ENCODE measurements at places on chromosomes 11 and 22.

DNA sequence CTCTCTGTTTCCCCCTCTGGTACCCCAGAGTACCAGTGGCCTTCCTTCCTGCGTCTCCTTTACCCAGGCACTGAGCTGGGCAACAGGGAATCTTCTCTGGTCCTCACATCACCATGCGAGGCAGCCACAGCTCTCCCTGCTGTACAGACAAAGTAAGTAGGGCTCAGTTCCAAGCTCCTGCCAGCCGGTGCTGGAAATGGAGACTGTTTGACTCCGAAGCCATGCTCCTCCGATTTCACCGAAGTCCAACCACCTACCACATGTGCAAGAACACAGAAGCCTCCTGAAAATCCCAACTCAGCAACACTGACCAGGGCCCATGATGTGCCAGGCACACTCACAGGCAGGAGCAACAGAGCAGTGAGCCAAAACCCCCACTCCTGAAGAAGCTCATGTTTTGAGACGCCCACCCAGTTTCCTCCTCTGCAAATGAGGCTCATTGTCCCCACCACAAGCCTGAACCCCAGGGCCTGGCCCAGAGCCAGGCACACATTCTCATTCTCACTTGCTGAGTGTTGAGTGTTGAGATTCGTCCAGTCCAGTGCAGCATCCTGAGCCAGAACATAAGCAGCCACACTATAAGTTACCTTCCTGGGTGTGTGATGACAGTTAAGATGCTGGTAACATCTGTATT, 156.0 kb downstream of the MPPED1 start:
- no peak for DNase-seq

- no peak for DNase-seq
Measured at GRCh38 chr11:99489581-99489980, 468.8 kb downstream of the CNTN5 start.

DNA sequence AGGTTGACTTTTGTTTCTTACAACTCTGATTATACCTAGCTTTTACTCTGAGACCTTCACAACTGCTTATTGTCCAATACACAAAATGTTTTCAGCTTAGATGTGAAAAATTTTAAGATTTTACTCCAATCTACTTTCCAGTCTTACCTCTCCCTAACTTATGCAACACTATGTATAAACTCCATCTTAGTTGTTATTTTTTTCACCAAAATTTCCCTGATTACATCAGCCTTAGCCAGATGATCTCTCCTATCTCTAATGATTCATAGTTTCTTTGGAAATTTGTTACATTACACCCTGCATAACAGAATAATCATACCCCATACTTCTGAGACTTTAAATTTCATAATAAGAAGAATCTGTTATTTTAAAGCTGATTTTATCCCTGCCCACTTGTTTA, 621.0 kb upstream of the ANO3 start:
- no peak for DNase-seq

DNA sequence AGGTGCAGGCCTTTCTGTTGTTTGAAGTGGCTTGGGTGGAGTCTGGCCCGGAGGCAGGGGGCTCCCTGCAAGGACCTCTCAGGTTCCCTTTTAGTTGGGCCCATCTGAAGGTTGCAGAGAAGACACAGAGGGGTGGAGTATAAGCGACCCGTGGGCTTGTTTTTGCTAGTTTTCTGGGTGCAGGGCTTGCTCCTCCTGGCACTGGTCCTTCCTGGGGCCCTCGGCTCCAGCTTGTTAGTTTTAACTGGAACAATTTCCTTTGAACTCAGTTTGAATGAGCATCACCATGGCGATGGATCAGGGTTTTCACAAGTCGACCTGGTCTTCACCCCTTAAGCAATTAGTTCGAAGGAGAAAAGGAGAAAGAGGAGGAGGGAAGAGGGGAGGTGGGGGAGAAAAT, 28.5 kb upstream of the OAF start:
- DNase-seq = no peak

DNA sequence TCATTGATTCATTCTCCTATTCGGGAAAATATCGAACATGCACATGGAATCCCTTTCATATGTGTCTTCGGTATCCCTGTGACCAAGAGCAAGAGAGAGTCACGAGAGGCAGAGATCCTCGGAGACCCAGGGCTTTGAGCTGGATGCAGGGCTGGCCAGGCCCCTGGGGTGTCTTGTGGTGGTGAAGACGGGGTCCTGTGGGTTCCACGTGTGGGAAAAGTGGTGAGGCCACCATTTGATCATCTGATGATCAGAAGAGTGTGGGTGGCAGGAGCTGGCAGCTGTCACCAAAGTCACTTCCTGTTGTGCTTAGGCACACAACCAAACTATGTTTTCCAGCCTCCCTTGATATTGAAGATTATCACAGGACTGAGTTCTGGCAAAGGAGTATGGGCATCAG, 94.0 kb downstream of the BRD1 start:
- DNase-seq = no peak

- DNase-seq = no peak
Measured at GRCh38 chr22:36439481-36440271, 41.8 kb downstream of the TXN2 start.

GRCh38 chr11:117818041-117818873, 6.3 kb downstream of the FXYD2 start:
- DNase-seq = no peak

DNA sequence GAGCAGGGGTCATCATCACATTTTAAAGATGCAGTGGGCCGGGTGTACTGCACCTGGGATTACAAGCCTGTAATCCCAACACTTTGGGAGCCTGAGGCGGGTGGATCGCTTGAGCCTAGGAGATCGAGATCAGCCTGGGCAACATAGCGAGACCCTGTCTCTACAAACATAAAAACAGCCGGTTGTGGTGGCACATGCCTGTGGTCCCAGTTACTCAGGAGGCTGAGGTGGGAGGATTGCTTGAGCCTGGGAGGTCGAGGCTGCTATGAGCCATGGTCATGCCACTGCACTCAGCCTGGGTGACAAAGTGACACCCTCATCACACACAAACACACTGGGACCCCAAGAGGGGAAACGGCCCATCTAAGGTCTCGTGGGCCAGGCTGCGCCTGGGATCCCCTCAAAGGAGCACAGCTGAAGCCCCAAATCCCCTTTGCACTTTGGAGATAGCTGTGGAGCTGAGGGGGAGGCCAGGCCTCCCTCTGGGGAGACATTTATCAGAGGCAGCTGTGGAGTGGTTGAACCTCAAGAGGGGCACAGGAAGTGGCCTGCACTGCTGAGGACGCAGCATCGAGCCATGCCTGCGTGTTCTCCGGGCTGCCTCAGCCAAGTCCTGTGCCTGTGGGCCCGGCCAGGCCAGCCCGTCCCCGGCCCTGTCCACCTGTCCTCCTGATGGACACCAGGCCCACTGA, 27.5 kb downstream of the OSBPL5 start:
- no peak for DNase-seq

- no peak for DNase-seq
Measured at GRCh38 chr11:63869683-63870082, 30.8 kb downstream of the MARK2 start.

GRCh38 chr22:39152024-39152510, 413 bp downstream of the CBX7 start:
- no peak for DNase-seq

- DNase-seq = no peak
Measured at GRCh38 chr11:102813484-102813883, 15.5 kb upstream of the MMP1 start.

DNA sequence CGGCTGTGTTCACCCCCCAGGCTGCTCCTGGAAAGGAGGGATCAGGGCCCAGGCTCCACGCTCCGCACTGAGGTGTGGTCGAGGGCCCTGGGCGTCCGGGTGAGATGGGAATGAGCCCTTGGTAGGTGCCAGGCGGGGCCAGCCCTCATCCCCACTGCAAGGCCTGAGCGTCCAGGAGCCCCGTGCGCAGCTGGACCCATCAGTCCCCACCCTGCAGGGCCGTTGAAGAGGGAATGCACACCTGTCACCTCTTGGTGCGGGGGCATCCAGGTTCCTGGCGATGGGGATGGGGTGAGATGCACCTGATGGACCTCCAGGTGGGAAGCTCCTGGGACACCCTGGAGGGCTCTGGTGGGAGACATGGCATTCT, 72.2 kb downstream of the KCNQ1 start:
- no peak for DNase-seq

GRCh38 chr11:86414032-86414431, 39.3 kb downstream of the CCDC81 start:
- DNase-seq = no peak

GRCh38 chr11:73189315-73189714, 28.8 kb upstream of the P2RY2 start:
- DNase-seq = no peak

GRCh38 chr11:64406221-64406946, 47.4 kb downstream of the RPS6KA4 start:
- DNase-seq = no peak
